ENCODE measurements at places on chromosomes 2 and 18. TPM values are rescaled to one million over a fixed set of nuclear protein-coding genes. Genes with fewer than 3 reads are reported as not detected.

Gene TEX44
- total RNA-seq: not detected

Gene ATP6V1B1
- total RNA-seq: 0.66 TPM

Gene CXCR1
- total RNA-seq: not detected

Gene ANKRD36C
- 29.1 TPM for total RNA-seq

Gene VWC2L
- total RNA-seq: not detected

Gene SPP2
- total RNA-seq: not detected

Gene HOXD13
- 48.9 TPM for total RNA-seq
